ENCODE measurements at places on chromosomes 6 and 20. TPM values are rescaled to one million over a fixed set of nuclear protein-coding genes. Genes with fewer than 3 reads are reported as not detected.

DNA sequence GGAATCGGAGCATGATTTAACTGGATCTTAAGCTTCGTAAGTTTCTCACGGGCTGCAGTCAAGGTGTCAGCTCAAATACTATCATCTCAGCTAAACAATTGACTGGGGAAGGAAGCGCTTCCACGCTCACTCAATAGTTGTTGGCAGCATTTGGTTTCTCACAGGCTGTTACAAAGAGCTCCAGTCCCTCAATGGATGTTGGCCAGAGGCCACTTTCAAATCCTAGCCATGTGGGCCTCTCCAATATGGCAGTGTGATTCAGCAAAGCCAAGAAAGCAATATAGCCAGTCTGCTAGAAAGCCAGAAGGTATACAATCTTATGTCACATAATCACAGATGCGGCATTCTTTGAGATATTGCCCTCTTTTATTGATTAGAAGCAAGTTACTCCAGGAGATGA is 98.3 kb upstream of the PHACTR1 start:
- H3K4me3 ChIP-seq, result no peak overlapping the region
- H3K36me3 ChIP-seq, result no peaks in the 10 kb centered on the region
- H3K27ac ChIP-seq, result no peak overlapping the region
- no peaks in the 10 kb centered on the region for H3K4me1 ChIP-seq
- DNase-seq, result no peak

- no peaks in the 10 kb centered on the region for H3K36me3 ChIP-seq
- no peak overlapping the region for H3K4me3 ChIP-seq
- DNase-seq, result no peak
- no peak overlapping the region for H3K27ac ChIP-seq
Observed at GRCh38 chr6:103002282-103002681, 1608.8 kb downstream of the GRIK2 start.

GRCh38 chr20:909641-910040 is 6.5 kb downstream of the ANGPT4 start:
- no peaks in the 10 kb centered on the region for H3K4me1 ChIP-seq
- no peaks in the 10 kb centered on the region for H3K27me3 ChIP-seq
- H3K27ac ChIP-seq, result no peak overlapping the region
- no peak overlapping the region for H3K4me3 ChIP-seq
- DNase-seq, result no peak

DNA sequence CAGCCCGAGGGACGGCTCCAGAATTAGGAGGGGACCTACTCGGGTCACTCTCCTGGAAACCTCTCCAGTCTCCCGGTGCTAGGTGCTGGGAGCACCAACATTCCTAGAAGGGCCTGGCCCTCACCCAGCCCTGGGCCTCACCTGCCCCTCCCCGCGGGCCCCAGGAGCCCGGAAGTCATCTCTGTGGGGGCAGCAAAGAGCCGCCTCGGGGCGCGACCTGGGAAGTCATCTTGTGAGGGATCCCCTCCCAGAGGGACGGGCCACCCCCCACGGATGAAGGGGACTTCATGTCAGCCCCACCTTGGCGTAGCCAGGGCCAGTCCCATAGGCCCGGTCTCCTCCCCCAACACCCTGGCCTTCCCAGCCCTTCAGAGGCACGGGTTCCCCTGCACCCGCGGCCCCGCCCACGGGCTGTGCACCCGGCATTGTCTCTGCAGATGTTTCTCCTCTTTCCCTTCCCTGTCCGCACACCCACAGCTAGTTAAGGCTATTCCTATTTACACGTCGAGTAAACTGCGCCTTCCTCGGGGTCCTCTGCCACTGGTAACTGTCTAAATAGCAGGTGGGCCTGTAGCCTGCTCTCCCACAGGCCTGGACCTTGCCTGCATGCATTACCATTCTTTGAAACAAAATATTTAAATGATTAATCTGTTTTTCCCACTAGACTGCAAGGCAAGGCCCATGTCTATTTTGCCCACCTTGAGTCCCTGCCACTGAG is 896 bp upstream of the RNASET2 start:
- peak; percentile 73 for DNase-seq
- peak overlapping the region; percentile 53 for H3K4me3 ChIP-seq
- no peaks in the 10 kb centered on the region for H3K36me3 ChIP-seq
- H3K27me3 ChIP-seq, result no peaks in the 10 kb centered on the region

DNA sequence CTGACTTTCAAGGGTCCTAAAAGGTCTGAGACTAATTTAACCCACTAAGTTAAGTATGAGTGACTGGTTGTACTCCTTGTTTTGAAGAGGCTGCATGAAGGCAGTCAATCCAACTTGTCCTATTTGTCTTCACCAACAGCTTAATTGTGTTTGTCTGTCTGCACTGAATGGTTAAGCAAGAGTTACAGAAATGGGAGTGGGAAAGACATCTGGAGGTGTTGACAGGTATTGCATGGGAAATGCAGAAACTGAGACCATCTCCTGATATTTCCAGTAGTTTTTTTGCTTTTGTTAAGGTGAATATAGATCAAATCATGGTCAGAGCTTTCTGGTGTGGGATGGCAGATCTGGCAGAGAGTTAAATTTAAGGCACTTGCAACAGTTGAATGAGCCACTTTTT is 6.5 kb downstream of the FUT9 start:
- no peaks in the 10 kb centered on the region for H3K36me3 ChIP-seq
- DNase-seq, result no peak
- no peak overlapping the region for H3K27ac ChIP-seq

- no peak overlapping the region for H3K27ac ChIP-seq
- no peaks in the 10 kb centered on the region for H3K36me3 ChIP-seq
- DNase-seq, result no peak
- no peaks in the 10 kb centered on the region for H3K4me1 ChIP-seq
- H3K27me3 ChIP-seq, result no peaks in the 10 kb centered on the region
- no peak overlapping the region for H3K4me3 ChIP-seq
Observed at GRCh38 chr6:151869787-151870186, 62.3 kb downstream of the ESR1 start.

DNA sequence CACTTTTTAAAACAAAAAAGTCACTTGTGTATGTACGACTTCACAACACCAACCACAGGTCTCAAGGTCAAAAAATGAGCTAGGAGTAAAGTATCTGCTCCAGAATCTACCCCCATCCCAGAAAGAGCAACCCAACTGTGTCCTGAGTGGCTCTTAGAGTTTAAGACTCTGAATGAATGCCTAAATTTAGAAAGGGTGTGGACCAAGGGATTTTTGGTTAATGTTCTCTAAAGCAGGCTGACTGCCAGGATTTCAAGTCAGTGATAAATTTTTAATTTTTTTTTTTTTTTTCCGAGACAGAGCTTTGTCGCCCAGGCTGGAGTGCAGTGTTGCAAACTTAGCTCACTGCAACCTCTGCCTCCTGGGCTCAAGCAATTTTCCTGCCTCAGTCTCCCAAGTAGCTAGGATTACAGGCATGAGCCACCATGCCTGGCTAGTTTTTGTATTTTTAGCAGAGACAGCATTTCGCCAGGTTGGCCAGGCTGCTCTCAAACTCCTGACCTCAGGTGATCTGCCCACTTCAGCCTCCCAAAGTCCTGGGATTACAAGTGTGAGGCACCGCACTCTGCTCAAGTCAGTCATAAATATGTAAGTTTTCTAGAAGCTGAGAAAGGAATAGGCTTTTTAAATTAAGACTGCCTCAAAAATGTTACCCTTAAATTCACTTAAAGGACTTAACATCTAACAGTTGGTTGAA is 20.2 kb downstream of the STAU1 start:
- H3K4me3 ChIP-seq, result no peak overlapping the region
- DNase-seq, result no peak
- no peaks in the 10 kb centered on the region for H3K27me3 ChIP-seq
- H3K4me1 ChIP-seq, result no peaks in the 10 kb centered on the region
- no peak overlapping the region for H3K27ac ChIP-seq
- peaks cover 24% of the 10 kb centered on the region for H3K36me3 ChIP-seq

GRCh38 chr6:87993356-87993755 is 54.3 kb upstream of the SPACA1 start:
- no peak overlapping the region for H3K27ac ChIP-seq
- no peaks in the 10 kb centered on the region for H3K4me1 ChIP-seq
- H3K36me3 ChIP-seq, result no peaks in the 10 kb centered on the region

GRCh38 chr6:53643481-53643965 is 22.0 kb downstream of the KLHL31 start:
- H3K27ac ChIP-seq, result no peak overlapping the region
- no peaks in the 10 kb centered on the region for H3K27me3 ChIP-seq
- no peak overlapping the region for H3K4me3 ChIP-seq
- H3K4me1 ChIP-seq, result peaks cover 8% of the 10 kb centered on the region

- H3K36me3 ChIP-seq, result no peaks in the 10 kb centered on the region
- DNase-seq, result no peak
- no peak overlapping the region for H3K27ac ChIP-seq
- H3K4me1 ChIP-seq, result no peaks in the 10 kb centered on the region
- no peaks in the 10 kb centered on the region for H3K27me3 ChIP-seq
Observed at GRCh38 chr6:33744895-33745546, 1.7 kb downstream of the IP6K3 start.

GRCh38 chr6:152700427-152700826 is 2.7 kb downstream of the MYCT1 start:
- H3K4me1 ChIP-seq, result no peaks in the 10 kb centered on the region
- no peaks in the 10 kb centered on the region for H3K36me3 ChIP-seq
- no peak overlapping the region for H3K27ac ChIP-seq
- no peak for DNase-seq
- H3K27me3 ChIP-seq, result peaks cover 15% of the 10 kb centered on the region

DNA sequence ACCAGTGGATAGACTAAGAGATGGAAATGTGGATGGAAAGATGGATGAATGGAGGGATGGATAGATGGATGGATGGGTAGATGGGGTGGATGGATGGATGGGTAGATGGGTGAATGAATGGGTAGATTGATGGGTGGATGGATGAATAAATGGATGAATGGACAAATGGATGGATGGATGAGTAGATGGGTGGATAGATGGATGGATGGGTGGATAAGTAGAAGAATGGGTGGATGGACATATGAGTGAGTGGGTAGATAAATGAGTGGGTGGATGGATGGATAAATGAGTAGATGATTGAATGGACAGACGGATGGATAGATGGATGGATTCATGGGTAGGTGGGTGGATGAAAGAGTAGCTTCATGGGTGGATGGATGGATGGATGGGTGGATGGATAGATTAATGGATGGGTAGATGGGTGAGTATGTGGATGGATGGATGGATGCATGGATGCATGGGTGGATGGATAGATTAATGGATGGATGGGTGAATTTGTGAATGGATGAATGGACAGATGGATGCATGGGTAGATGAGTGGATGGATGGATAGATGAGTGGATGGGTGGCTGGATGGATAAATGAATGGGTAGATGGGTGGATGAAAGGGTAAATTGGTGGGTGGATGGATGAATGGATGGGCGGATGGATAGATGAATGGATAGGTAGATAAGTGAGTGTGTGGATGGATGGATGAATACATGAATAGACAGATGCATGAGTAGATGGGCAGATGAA is 29.5 kb upstream of the KCNB1 start:
- no peak overlapping the region for H3K27ac ChIP-seq
- no peak for DNase-seq
- H3K4me3 ChIP-seq, result no peak overlapping the region
- H3K27me3 ChIP-seq, result peaks cover 3% of the 10 kb centered on the region

DNA sequence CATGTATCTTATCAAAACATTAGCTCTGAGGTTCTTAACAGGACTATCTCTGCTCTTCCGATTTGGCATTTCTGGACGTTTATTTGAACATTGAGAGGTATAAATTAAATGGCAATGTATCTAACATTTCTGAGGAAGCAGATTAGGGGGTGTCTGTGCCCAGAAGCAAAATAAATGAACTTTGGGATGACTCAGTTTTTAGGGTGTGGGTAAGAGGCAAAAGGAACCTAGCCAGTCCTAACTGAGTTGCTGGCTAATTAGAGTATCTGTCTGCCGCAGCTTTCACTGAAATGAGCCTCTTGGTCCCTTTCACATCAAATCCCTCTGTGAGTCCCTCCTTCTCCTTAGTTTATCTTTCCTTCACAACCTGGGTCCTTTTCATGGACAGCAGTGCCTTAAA is 1.1 kb downstream of the RNF144B start:
- H3K4me1 ChIP-seq, result peaks cover 4% of the 10 kb centered on the region
- no peaks in the 10 kb centered on the region for H3K36me3 ChIP-seq
- H3K4me3 ChIP-seq, result peak overlapping the region; percentile 63
- DNase-seq, result no peak
- no peak overlapping the region for H3K27ac ChIP-seq

DNA sequence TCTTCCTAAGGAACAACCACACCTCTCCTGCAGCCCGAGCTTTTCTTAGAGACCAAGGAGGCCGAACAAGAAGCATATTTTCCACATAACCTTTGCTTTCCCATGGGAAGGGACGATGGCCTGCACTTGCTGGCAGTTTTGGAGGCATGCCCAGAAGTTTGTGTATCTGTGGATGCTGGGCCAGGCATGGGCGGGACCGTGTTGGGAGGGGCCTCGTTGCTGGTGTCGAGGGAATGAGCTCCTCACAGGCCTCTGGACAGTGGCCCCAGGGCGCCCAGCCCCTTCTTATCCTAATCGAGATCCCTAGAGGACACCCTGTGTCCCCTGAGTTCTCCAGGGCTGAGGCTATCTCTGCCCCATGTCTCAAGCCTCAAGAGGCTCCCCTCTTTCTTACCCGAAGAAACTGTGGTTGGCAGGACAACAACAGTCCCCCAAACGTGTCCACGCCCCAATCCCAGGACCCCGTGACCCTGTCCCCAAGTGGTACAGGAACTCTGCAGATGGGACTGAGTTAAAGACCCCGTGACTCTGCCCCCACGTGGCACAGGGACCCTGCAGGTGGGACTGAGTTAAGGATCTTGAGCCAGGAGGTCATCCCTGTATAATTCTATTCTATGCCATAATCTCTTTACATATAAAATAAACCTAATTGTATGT is 99.5 kb upstream of the BHLHE23 start:
- no peak overlapping the region for H3K4me3 ChIP-seq
- no peak for DNase-seq
- no peaks in the 10 kb centered on the region for H3K27me3 ChIP-seq
- H3K27ac ChIP-seq, result no peak overlapping the region
- H3K36me3 ChIP-seq, result no peaks in the 10 kb centered on the region

DNA sequence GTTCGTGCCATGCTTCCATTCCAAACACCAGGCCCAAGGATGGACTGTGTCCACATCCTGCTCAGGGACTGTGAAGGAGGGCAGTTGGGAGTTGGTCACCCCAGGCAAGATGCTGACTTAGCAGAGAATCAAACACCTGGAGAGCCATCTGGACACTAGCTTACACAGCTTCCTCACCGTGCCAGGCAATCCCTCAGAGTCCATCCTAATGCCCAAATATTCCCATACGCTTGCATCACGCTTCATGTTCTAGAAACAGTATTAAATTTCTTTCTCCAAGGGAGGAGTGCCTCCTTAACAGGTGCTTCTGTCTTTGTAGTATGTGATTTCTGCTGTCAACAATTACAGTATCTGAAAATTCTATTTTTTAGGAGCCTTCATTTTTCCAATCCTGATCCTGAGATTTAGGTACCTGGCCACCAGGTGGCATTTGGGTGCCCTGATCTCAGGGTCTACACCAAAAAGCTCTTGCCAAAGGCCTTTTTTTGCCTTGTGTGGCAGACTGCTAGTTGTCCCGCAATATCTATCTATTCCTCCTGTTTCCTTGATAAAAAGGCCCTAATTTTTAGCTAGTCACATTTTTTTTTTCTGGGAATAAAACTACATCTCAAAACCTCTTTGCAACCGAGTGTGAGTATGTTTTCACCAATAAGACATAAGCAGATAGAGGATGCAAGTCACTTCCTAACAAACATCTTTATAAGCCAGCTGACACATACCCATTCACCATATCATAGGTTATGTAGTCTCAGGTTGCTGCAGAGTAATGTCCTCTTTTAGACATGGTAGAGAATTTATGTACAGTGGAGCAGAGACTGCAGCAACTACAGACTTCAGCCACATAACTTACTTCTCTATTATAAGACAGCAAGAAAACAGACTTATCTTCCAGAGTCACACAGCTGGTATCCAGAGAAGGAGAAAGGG is 85.0 kb downstream of the PREP start:
- peaks cover 24% of the 10 kb centered on the region for H3K36me3 ChIP-seq
- H3K4me3 ChIP-seq, result no peak overlapping the region
- H3K27ac ChIP-seq, result no peak overlapping the region
- DNase-seq, result peak; percentile 29
- H3K4me1 ChIP-seq, result no peaks in the 10 kb centered on the region

Gene SPTLC3
- total RNA-seq, result 4.6 TPM

Gene BCAS1
- total RNA-seq, result 0.68 TPM
